ENCODE measurements at places on chromosomes 11 and 22. TPM values are rescaled to one million over a fixed set of nuclear protein-coding genes. Genes with fewer than 3 reads are reported as not detected.

The OR8B4 gene
- not detected for total RNA-seq

The C22orf42 gene
- total RNA-seq: not detected

The GGTLC2 gene
- total RNA-seq: not detected

The AQP11 gene
- 0.84 TPM for total RNA-seq

The NEAT1 gene
- 447 TPM for total RNA-seq

The OR51E2 gene
- not detected for total RNA-seq

The OR2D2 gene
- total RNA-seq: not detected

The TMEM134 gene
- total RNA-seq: 33.6 TPM

The C11orf87 gene
- 0.13 TPM for total RNA-seq

Data from omental fat pad (tissue), 4 donors.